ENCODE measurements at places on chromosomes 7 and 10. TPM values are rescaled to one million over a fixed set of nuclear protein-coding genes. Genes with fewer than 3 reads are reported as not detected.
A peak's percentile ranks its signal among the peaks of the same experiment; 100 is the strongest.

DNA sequence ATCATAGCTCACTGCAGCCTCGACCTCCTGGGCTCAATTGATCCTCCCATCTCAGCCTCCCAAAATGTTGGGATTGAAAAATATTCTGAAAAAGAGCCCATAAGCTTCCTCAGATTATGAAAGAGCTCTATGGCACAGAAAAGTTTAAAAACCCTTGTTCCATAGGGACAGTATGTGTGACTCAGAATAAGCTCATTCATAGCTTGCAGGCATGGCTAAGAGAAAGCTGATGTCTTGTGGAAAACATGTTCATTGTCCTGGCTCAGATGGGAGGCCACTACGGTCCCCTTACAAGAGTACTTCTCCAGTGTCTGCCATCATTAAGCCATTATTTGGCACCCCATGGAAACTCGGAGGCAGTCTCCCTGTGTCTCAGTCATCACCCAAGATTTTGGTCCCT is 64.0 kb downstream of the CCDC3 start:
- no peak for DNase-seq

DNA sequence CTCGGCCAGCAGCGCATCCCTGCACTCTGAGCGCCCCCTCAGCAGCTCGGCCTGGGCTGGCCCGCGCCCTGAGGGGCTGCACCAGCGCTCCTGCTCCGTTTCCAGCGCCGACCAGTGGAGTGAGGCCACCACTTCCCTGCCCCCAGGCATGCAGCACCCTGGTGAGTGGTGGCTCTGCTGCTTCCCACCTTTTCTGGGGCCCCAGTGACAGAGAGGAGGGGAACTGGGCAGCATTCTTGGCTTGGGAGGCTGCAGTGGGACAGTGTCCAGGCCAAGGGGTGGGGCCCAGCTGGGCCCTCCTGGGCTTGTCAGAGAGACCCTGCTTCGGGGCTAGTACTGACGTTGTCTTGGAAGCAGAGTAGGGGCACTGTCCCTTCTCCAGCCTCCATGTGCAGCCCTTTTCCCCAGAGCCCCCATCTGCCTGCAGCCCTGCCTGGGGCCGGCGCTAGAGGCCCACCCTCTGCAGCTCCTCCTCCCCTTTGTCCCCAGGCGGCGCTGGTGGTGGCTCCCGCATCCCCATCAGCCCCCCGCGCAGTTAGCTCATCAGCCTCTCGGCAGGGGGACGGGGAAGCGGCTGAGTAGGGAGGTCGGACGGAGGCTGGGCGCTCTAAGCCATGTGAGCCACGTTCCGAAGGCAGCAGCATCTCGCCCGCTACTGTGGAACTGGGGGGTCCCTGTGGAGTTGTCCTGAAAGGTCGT is 29.2 kb downstream of the GBX1 start:
- no peak for DNase-seq

- no peak for DNase-seq
Measured at GRCh38 chr10:1291178-1292090, 235.2 kb downstream of the WDR37 start.

DNA sequence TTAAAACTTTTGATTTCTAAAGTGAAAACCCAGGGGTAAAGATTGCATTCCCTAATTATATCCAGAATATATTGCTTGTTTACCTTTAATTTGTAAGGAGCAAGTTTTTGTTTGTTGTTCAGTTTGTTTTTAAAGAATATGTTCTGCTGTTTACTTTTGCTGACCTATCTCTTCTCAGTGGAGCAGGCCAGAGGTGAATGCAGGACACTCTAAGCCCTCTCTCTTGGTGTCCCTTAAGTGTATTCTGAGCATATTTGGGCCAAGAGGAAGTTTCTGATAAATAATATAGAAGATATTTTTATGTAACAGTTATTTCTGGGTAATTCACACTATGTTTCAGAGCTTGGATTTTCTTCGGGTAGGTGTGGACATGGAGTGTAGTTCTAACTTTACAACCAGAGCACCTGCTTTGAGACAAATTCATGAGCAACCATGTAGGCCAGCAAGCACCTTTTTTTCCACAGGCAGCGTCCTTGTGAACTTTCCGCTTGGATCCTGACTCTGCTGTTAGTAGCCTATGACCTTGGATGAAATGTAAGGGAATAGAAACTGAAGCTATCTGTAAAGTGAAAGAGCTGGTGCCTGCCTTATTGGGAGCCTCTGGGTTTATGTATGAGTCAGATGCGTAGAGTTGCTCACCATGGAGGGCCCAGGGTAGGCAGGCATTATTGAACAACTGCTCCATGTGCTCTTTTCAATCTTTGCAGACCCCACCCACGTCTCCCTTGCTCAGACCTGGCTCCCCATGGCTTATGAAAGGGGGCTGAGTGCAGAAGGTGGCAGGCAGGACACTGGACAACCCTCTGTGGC is 16.1 kb downstream of the OGDH start:
- peak; percentile 53 for DNase-seq

DNA sequence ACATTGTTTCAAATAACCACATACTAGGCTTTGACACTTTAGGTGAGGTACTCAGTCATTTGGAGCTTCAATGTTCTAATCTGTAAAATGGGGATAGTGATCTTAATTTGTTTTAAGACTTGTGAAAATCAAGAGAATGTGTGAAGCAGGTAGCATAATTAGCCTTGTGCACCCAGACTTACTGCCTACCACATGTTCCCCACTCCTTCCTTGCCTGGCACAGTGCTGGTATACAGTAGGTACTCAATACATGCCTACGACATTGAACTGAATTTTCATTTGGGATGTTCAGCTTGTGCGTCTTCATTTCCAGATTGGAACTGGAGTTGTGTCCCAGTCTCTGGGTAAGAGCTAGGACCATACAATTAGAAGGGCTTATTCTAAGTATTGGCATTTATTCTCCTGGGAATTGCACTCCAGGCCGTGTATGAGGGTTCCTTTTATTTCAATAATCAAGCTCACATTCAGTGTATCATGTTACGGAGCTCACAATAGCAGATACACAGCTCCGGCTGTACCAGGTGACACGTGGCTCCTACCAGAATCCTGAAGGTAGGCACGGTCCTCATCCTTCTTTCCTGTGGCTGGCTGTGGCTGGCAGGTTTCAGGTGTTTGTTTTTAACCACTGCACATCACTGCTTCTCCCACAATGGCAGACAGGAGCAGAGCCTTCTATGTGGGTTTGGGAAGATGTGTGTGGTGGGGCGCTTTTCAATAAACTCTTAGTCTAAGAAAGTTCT is 109.4 kb upstream of the PDCD4 start:
- no peak for DNase-seq

DNA sequence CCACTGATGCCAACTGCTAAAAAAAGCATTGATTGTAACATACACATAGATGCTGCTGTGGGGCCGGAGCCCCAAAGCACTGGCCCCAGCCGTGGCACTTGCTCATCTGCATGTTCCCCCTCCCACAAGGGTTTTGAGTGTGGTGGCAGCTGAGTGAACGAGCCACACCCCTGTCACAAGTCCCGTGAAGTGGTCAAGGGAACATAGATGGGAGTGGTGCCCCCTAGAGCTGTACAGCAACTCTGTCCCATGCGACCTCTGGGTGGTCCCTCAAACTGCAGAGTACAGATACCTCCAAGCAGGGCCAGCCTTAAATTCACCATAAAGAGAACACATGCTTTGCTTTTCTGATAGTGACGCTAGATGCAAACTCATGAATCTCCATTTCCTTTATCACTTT is 503.3 kb upstream of the NRP1 start:
- DNase-seq = no peak

DNA sequence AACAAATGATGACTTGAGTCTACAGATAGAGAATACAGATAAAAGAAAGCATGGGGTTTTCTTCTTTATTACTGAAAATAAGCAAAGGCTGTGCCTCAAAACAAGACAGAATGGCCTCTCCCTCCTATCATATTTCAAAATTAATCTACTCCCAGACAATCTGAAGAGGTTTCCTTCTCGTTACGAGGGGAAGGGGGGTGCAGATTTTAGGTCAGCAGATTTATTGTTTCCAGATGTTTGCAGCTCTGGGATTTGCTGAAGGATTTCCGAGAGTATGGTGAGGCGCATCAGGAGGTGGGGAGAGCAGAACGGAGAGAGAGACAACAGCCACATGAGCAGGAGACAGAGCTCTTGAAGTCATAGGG is 89.8 kb downstream of the KIAA1549 start:
- no peak for DNase-seq

DNA sequence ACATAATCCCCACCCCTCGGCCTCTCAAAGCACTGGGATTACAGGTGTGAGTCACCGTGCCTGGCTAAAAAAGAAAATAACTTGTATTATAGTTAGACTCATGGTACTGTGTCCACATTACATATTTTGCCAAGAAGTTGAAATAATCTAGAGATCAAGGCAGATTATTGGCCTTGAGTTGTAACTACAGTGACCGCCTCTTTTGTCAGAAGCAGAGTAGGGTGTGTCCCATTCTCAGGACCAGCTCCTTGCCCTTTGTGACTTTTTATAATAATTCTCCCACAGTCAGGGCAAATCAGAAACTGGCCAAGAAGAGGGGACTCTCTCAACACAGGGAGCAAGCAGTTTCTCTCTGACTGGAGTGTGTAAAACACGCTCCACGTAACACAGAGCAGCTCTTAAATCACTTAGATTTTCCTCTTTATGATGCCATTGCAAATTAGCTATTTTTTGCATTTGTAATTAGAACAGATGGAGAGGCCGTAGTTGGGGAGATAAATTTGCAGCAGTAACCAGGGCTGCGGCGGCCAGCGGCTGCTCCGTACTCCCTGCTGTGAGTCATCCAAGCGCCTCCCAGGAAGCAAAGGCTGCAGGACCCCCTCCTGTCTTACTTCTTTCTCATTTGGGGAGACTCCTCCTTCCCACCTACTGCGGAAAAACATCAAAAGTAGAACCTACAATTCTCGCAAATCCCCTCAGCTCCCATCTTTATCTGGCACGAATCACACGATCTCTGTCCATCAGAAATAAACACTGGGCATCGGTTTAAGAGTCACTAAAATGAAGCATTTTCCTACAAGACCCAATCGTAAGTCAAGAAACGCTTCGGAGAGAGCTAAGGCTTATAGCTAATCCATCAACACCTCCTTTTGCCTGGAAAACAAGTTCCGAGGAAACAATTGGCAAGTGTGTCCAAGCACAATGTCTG is 32.1 kb upstream of the MSRB2 start:
- no peak for DNase-seq

DNA sequence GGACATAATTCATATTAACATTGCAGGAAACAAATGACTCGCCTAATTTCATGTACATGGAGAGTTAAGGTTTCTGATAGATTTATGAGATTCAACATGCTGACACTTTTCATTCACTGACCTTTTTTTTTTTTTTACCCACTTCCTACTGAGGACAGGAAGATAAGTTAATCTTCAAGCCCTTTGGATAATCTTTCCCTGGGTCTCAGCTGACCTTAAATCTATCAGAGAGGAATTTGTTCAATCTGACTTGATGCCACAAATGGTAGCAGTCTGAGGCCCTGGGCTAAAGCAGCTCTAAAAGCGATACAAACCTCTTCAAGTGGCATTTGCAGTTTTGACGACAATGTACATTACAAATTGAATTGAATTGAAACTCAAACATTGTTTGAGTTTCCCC is 493.3 kb upstream of the SORCS1 start:
- no peak for DNase-seq

The UNCX gene
- not detected for total RNA-seq

The ZNF239 gene
- 0.73 TPM for total RNA-seq

- DNase-seq = no peak
Measured at GRCh38 chr7:111115966-111116365, 25.0 kb downstream of the LRRN3 start.

The CCL26 gene
- not detected for total RNA-seq

DNA sequence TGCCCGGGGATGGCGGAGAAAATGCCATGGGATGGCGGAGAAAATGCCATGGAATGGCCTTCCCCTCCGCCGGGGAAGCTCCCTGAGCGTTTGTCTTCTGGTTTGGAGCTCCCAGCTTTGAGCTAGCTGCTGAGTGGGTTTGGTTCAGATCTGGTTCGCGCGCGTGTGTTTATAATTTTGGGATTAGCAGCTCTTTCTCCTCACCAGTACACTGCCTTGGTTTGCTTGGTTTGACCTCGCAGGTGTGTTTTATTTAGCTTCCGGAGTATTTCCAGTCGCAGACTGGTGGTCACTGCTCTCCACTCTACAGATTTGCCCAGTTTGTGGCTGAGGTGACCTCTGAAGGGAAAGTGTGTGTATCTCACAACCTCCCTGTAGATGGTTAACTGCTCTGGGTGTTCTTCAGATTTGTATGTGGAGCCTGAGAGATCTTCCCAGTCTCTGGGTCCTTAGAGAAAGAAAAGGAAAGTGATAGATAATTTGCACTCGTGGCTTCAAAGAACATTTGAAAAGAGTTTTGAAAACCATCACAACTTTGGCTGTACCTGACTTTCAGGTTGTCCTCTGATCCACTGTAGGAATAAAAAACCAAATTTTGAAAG is 597 bp downstream of the ZNF277 start:
- DNase-seq = peak; percentile 15

DNA sequence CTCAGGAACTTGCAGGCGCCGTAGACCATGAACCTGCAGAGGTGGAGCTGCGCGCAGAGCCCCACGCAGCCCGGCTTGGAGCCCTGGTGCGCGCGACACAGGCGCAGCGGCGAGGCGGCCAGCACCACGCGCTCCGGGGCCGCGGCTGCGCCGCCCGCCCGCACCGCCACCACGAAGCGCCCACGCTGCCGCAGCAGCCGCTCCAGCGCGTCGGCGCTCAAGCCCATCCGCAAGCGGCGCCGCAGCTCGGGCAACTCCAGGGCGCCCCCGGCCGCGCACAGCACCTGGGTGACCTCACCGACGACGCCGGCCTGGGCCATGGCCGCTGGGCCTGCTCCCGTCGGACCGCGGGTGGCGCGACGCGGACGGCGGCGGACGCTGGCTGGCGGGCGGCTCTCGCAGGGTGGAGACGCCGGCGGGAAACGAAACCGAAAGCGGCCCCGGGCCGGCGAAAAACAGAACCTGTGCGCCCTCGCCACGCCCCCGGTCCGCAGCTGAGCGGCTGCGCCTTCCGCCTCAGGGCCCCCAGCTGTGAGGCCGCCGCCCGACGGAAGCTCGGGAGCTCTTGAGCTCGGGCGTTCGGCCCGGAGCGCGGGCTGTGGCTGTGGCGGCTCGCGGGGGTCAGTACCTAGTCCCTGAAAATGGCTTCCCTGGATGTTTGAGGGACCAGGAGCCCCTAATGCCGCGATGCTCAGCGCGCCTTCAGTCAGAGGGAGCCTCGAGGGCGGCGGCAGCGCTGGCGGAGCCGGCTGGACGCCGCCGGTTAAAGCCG is at the start of gene PARP12:
PARP12 (minus strand) TSS at position 424 of the 772 bp plus-strand sequence; CDS start at position 320, 104 bp downstream.
- DNase-seq = peak; percentile 92

The AKR1C3 gene
- total RNA-seq = 5.9 TPM

GRCh38 chr7:77157446-77157845 is 35.0 kb downstream of the CCDC146 start:
- peak; percentile 10 for DNase-seq

- no peak for DNase-seq
Measured at GRCh38 chr7:103651593-103652377, 205.8 kb upstream of the SLC26A5 start.
